ENCODE measurements at places on chromosomes 12 and 14. TPM values are rescaled to one million over a fixed set of nuclear protein-coding genes. Genes with fewer than 3 reads are reported as not detected.
A peak's percentile ranks its signal among the peaks of the same experiment; 100 is the strongest.

DNA sequence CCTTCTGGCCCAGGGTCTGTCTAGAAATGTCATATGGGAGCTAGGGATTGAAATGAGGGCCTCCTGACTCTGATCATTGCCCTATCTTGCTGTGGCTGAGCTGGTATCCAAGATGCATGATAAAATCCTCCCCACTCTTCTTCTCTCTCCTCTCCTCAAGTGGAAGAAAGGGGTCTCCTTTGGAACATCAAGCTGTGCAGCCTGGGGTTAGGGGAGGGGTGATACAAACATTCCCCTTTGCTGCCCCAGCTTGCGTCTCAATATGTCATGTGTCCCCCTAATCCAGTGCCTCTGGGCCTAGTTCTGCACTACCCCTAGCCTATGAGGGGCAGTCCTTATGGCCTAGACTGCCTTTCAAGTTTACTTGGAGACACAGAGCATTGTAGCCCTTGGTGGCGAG, 8.5 kb downstream of the RDH16 start:
- DNase-seq: no peak

DNA sequence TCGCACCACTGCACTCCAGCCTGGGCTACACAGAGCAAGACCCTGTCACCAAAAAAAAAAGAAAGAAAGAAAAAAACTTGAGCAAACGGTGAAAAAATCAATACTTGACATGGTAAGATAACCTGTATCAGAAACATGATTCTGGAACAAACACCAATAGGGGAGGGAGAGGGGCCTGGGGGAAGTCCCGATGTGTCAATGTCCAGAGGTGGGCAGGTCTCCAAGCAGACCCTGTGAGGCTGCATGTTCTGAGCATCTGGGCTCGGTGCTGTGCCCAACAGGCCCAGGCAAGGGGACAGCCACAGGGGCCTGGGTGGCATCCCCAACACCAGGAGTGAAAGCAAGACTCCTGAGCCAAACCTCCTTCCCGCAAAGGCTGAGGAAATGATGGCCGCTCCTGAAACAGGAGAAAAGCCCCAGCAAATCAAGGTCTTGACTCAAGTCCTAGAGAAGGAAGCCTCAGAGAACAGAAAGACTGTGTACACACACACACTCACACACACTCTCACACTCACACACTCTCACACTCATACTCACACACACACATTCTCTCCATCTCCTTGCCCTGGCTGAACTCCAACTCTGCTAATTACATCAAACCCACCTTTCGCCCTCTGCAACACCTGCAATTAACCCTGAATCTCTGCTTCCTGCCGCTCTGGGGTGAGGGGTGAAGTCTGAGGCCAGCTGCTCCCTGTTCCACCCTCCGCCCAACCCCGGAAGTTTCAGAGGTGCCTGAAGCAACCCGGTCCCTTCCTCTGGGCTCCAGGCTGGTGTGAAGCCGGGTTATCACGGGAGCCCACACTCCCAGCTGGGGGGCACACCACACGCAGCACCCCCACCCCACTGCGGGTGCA, 20.4 kb downstream of the CCDC88C start:
- DNase-seq: no peak

DNA sequence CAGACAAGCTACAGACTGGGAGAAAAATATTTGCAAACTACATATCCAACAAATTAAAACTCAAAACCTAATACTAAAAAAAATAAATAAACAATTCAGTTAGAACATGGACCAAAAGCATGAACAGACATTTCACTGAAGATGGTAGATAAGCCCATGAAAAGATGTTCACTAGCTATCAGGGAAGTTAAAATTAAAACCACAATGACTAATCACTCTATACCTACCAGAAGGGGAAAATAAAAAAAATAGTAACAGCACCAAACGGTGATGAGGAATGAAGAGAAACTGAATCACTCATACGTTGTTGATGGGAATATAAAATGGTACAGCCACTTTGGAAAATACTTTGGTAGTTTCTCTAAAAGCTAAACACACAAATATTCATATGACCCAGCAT, 31.1 kb upstream of the DHRS7 start:
- no peak for DNase-seq

- DNase-seq: no peak
These were observed 124.6 kb upstream of the E2F7 start for GRCh38 chr12:77189901-77190416.

- peak; percentile 80 for DNase-seq
These were observed 80.6 kb downstream of the PRICKLE1 start for GRCh38 chr12:42508913-42509460.

- DNase-seq: no peak
These were observed 193.2 kb downstream of the DAD1 start for GRCh38 chr14:22395803-22396202.

GRCh38 chr12:60935981-60936761, 1324.0 kb upstream of the USP15 start:
- DNase-seq: no peak

- DNase-seq: no peak
These were observed 29.3 kb upstream of the EMP1 start for GRCh38 chr12:13167226-13167625.

GRCh38 chr12:18581232-18581962, 156.4 kb downstream of the PLCZ1 start:
- peak; percentile 8 for DNase-seq

- DNase-seq: peak; percentile 79
These were observed 3.3 kb upstream of the SLC4A8 start for GRCh38 chr12:51421266-51421884.

DNA sequence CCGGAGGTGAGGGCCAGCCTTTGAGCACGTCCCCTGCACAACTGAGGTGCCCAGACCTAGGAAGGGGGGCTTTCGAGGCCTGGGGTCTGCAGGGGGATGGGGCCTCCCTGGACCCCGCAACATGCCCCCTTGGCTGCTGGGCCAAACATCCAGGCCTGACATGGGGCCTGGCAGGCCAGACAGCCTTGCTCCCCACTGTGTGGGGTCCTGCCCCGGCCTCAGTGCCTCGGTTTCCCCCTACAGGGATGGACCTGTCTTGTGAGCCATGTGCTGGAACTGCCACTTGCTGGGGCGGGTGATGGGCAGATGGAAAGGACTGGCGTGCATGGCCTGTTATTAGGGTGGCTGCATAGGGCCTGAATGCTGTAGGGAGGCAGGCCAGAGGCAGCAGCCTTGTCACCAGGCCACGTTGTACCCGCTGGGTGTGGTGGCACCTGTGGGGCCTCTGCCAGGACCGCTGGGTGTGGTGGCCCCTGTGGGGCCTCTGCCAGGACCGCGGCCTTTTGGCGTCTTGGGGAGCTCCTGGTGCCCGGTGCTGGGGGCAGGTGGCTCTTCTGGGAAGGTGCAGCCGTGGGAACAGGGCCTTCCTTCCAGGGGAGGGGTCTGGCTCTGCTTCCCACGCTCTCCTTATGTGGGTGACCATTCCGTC, 20.4 kb downstream of the ASPG start:
- no peak for DNase-seq

GRCh38 chr12:56377310-56377988, 14.8 kb upstream of the APOF start:
- no peak for DNase-seq

DNA sequence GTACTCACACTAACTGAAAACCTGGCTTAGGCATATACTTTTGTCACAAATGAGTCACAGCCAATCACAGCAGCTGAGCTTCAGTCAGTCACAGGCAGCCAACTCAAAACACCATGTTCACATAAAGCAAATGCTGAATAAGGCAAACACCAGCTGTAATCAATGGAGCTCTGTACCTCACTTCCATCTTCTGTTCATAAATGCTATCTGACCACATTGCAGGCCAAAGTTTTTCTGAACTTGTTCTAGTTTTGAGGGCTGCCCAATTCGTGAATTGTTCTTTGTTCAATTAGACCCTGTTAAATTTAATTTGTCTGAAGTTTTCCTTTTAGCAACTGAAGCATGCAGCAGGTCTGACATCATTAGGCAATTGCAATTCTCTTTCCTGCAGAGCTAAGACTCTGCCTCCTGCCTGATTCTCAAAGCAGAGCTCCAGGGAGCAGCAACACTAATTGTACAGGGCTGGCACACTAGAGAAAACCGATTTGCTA, 129.9 kb downstream of the WIF1 start:
- no peak for DNase-seq

DNA sequence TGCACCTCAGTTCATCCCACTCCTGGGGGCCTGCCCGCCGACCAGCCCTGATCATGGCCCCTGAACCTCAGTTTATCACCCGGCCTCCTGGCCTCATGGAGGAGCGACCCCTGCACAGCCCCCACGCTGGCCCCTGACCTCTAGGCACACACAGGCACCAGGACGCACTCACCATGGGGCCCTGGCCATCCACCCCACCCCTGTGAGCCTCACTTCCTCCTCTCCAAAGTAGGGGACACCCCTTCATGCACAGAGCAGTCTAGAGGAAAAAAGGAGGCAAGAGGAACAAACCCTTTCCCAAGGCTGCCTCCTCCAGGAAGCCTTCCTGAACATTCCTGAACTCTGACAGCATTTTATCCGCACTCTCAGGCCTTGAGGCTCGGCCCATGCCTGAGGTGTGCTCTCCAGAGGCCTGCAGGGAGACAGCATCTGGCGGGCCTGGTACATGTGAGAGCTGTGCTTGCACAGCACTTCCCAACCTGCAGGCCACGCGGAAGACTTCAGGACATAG, 39.4 kb downstream of the CCNK start:
- no peak for DNase-seq

DNA sequence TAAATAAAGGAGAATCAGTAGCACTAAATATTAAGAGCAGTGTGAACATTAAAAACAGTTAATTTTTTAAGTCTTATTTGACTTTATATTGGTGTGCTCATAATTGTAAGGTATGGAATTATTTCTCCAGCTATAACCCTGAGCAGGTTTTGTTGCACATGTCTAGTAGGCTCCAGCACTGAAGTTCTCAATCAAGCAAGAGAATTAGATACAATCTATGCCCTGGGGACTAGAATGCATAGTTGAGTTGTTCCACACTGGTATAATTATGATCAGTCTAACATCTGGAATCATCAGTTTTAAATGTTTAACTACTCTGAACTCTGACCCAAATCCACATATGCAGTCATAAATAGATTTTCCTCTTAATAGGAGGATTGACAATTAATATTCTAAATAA, 257.8 kb upstream of the ARHGAP5 start:
- DNase-seq: no peak

- DNase-seq: no peak
These were observed 158.0 kb downstream of the SLC5A8 start for GRCh38 chr12:101051901-101052550.

Gene VSIG10
- polyA plus RNA-seq: 12.0 TPM

Gene DAD1
- polyA plus RNA-seq: 108 TPM

Gene MGST1
- polyA plus RNA-seq: 14.7 TPM

Gene ACOT2
- polyA plus RNA-seq: 27.3 TPM

Gene C12orf57
- polyA plus RNA-seq: 148 TPM

Gene PRIMA1
- polyA plus RNA-seq: 3.2 TPM

Gene OAS1
- polyA plus RNA-seq: 5.2 TPM
